ENCODE measurements at places on chromosomes 5 and 9. TPM values are rescaled to one million over a fixed set of nuclear protein-coding genes. Genes with fewer than 3 reads are reported as not detected.

Gene TAF11L10
- polyA plus RNA-seq, result not detected

Gene ZBTB34
- polyA plus RNA-seq, result 2.4 TPM

Gene PCDHB11
- 0.48 TPM for polyA plus RNA-seq

Gene PHF24
- 0.07 TPM for polyA plus RNA-seq

Gene ANKRD31
- polyA plus RNA-seq, result 0.05 TPM
